Stomach (tissue), 19 donors: ENCODE measurements at places on chromosomes 1 and 21. TPM values are rescaled to one million over a fixed set of nuclear protein-coding genes. Genes with fewer than 3 reads are reported as not detected.

DNA sequence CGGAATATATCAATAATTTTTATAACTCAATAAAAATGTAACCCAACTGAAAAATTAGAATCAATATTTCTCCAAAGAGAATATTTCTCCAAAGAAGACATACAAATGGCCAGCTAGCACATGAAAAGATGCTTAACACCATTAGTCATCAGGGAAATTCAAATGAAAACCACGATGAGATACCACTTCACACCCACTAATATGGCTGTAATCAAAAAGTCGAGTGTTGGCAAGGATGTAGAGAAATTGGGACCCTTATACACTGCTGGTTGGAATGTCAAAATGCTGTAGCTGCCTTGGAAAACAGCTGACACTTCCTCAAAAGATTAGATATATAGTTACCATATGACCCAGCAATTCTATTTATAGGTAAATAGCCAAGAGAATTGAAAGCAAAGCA lies 133.0 kb downstream of the GPR52 start:
- no peak for DNase-seq

- DNase-seq = no peak
These were observed 3.5 kb upstream of the MTFR1L start for GRCh38 chr1:25816112-25816718.

TGFB2 gene
- total RNA-seq = 1.2 TPM

- no peak for DNase-seq
These were observed 165.0 kb downstream of the RHOU start for GRCh38 chr1:228900099-228900885.

DNA sequence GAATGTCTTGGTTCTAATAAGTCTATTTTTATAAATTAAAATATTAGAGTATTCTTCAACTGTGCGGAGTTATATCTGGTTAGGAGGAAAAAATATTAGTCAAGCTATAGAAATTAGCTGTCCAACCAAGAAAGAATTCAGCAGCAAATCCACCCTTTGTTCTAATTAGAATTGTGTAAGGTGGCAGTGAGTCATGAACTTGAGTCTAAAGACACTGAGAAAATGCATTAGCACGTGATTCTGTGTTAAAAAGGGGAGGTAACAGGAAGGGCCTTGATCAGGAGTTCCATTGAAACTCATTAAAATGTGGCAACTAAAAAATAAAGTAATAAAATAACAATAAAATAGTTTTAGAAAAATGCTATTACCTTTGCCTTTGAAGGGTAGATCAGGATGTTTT lies 398.2 kb upstream of the RGS18 start:
- DNase-seq = no peak

SPRTN gene
- total RNA-seq = 18.7 TPM

DNA sequence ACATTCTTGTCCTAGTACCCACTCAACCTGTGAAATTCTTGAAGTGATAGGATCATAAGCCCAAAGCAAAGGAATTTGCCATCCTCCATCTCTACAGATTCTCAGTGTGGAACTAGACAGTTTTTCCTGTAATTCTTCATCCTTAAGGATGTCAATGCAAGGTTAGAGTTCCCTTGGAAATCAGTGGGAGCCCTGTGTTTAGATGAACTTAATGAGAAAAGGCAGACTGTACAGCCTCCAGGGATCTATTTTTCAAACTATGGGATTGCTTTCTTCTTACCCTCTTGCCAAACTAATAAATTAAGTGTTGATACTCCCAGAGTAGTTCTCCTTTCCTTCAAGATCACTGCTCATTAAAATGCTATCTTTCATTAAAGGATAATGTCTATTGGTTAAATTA lies 78.1 kb upstream of the OLFM3 start:
- DNase-seq = no peak

GRCh38 chr1:84259376-84259775 lies 42.1 kb upstream of the SAMD13 start:
- DNase-seq = no peak

CCDC18 gene
- 1.2 TPM for total RNA-seq

DNA sequence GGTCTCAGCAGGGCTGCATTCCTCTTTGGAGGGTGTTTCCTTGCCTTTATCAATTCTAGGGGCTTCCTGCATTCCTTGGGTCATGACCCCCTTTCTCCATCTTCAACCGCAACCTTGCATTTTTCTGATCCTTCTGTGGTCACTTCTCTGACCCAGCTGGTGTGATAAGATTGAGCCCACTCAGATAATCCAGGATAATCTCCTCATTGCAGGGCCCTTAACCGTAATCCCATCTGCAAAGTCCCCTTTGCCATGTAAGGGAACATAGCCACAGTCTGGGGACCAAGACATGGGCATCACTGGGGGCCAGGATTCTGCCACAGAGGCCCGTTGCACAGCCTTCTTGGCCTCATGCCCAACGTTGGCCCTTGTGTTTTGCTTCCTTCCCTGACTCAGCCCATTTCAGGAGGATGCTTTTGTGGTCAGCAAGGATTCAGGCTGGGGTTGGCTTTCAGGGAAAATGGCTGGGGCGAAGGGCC lies 35.0 kb upstream of the IL19 start:
- DNase-seq = no peak

- DNase-seq = no peak
These were observed 143.8 kb downstream of the TGFB2 start for GRCh38 chr1:218488986-218489385.

DNA sequence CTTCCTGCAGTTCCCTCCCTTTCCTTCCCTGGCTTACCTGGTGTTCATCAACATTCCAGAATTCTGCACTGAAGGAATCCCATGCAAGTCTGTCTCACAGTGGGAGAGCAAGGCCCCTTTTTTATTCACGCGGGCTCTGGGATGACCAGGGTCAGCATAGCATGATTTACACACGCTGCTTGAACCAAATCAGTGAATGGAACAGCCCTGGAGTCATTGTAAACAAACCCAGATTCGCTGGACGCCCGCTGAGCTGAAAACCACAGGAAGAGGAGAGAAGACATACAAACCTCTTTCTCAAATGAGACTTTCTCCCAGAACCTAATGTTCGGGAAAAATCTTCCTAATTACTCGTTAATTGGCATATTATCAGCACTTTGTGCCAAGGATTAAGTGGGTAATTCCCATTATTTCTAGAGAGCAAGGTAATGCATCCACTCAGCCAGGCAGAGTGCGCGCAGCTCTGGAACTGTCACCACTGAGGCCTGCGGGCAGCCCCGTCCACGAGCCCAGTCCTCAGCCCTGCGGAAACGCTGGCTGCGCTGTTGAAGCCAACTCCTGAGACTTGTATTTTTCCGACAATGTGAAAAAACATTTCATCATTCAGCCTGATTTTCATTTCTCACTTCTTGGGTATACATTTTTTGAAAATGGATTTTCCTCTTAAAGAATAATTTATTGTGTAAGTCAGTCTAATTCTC lies 140.0 kb downstream of the ETS2 start:
- no peak for DNase-seq

SPRR2E gene
- not detected for total RNA-seq

GRCh38 chr1:46062651-46063319 lies 69.6 kb downstream of the PIK3R3 start:
- peak; percentile 32 for DNase-seq

UBL4B gene
- total RNA-seq = not detected

MPZ gene
- total RNA-seq = not detected

FMOD gene
- 54.9 TPM for total RNA-seq

LAMC2 gene
- total RNA-seq = 5.3 TPM

HCRTR1 gene
- not detected for total RNA-seq

DNA sequence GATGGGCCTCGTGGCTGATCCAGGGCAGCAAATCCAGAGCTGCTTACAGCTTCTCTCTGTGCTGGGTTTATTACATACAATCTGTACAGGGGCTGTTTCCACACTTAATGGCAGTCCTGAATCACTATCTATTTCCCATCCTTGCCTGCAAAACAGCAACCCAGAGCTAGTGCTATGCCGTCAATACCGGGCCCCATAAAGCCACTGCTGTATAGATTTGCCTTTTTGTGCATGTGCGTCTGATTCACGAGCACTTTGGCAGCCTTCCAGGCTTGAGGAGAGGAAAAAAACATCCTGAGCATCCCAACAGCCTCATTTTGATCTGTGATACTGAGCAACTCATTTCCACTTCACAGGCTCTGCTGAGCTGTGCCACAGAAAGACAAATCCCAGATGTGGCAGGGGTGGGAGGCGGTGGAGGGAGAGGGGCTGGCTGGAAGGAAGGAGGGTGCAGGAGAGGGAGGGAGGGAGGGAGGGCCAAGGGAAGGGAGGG lies 65.2 kb upstream of the TARBP1 start:
- DNase-seq = peak; percentile 58

- DNase-seq = no peak
These were observed 80.8 kb upstream of the UBE2U start for GRCh38 chr1:64122588-64122987.

- DNase-seq = no peak
These were observed 22.6 kb upstream of the CR2 start for GRCh38 chr1:207431508-207431907.
